ENCODE measurements at places on chromosomes 3 and 15.
A peak's percentile ranks its signal among the peaks of the same experiment; 100 is the strongest.

GRCh38 chr3:23807424-23808015 is 1.8 kb downstream of the UBE2E1 start:
- DNase-seq, result peak; percentile 47

DNA sequence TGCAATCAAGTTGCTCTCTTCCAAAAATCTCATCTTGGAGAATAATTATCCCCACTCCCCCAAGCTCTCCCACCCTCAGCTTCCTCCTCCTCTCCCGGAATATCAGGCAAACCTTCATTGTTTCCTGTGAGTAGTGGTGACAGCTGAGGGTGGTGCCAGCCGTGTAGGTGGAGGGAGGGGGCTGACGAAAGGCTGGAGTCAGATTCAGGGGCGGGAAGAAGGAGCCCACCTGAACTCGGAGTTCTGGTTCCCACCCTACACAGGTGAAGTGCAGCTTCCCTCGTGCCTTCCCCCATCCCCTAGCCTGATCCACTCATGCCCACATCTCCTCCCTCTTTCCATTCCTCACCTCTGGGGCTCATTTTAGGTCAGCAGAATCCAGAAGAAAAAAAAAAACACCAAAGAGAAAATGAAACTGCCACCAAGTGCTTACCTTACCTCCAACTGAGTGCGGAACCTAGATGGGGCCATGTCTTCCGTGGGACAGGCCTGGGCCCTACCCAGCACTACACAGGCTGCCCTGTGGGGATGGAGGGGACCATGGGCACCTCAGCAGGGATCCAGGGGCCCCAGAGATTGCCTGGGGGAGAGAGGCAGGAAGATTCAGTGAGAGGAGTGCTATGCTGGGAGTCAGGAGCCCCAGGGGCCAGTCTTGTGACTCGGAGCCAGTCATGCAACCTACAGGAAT is 81.3 kb downstream of the ADCY5 start:
- no peak for DNase-seq

GRCh38 chr3:19543212-19543841 is 390.7 kb downstream of the EFHB start:
- no peak for DNase-seq

- peak; percentile 54 for DNase-seq
Measured at GRCh38 chr15:52730173-52730572, 51.0 kb upstream of the ATOSA start.

- DNase-seq, result peak; percentile 81
Measured at GRCh38 chr3:47324278-47324865, 41.6 kb downstream of the KLHL18 start.

Data from fibroblast of mammary gland (primary cell).